ENCODE measurements at places on chromosomes 11 and 22. TPM values are rescaled to one million over a fixed set of nuclear protein-coding genes. Genes with fewer than 3 reads are reported as not detected.

GRCh38 chr11:73200256-73200655, 17.8 kb upstream of the P2RY2 start:
- no peak for DNase-seq

DNA sequence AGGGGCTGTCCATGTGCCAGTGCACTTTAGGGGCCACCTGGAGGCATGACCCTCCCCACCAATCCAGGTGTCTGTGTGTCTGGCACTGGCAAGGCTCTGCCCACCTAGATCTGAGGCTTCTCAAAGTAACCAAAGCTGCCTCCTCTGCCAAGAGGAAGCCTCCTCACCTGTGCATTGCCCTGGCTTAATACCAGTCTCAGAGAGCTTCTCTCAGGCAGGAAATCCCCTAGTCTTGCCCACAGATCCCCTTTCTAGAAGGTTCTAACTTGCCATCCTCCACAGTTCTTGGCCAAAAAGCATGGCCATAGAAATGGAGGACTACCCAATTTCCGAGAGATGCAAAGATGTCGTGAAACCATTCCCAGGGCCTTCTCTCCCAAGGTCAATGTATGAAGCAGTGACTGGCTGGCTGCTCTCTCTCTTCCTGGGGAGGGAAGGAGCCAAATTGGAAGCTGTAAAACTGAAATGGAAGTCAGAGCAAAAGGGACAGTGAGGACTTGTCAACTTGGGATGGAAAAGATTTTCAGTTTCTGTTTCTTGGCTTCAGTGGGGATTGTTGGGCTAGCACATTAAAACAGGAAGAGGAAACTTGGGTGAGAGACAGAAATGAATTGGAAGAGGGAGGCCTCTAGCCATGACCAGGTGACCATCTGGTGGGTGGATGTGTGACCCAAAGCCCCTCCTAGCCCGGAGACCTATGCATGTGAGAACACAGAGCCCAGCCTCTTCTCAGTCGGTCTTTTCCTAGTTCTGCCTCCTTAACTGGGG, 68.8 kb downstream of the PRDM11 start:
- no peak for DNase-seq

DNA sequence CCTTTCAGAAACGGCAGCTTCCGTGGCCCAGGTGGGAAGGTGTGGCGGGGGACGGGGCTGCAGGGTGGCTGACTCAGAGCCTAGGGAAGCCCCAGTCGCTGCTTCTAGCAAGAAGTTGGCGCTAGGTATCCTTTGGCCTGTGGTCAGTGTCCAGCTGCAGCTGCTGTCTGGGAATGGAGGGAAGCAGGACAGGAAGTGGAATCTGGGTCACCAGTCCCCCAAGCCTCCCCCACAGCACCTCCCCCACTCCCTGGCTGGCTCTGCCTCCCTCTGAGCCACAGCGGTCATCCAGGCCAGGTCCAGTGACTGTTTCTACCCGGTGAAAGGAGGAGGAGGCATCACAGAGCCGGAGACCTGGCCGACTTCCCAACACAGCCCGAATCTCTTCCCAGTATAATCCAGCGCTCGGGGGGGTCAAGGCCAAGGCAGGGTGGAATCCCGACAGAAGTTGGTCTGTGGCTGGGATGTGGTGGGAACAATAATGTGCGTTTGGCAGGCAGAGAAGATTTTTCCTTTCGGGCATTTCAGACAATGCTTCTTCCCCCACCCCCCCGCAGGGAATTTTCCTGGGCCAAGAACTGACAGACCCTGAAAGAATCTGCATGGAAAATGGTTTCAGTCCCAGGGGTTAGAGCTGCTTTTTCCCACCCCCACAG, 45.1 kb downstream of the C11orf96 start:
- DNase-seq = peak; percentile 82

GRCh38 chr11:110338684-110339083, 42.3 kb upstream of the RDX start:
- no peak for DNase-seq

DNA sequence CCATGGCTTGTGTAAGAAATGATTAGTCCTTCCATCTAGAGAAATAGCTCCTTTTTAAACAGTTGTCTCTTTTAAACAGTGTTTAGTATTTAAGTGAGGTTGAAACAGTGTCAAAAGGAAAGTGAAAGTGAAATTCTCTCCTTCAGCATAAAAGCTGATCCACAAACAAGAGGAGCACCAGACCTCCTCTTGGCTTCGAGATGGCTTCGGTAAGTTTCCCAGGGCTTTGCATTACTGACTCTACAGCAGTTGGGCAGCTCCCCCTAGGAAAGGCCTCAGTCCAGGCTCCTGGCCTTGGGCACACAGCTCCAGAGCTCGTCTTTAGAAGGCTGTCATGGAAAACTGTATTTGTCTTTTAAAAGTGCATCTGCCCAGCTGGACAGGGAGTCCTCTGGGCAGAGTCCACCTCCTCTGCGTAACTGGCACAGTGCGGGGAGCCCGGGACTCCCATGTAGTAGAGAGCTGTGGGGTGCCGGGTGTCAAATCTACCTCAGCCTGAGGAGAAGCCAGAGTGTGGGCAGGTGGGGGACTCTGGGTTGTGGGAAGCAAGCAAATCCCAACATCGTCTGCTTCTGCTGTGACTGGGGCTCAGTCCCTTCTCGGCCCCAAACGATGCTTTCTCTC, at the start of gene PLAAT4:
Gene PLAAT4 (plus strand): TSS at position 140 of the 624 bp plus-strand sequence. CDS start 61 bp downstream, at position 201.
- peak; percentile 33 for DNase-seq

DNA sequence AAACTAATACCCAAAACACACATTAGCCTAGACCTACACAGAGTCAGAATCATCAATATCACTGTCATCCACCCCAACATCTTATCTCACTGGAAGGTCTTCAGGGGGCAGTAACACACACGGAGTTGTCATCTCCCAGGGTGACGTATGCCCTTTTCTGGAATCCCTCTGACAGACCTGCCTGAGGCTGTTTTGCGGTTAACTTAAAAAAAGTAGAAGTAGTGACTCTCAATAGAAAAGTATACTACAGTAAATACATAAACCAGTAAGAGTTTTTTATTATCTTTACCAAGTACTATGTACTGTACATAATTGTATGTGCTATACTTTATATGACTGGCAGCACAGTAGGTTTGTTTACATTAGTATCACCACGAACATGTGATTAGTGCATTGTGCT, 80.5 kb downstream of the PGR start:
- DNase-seq = no peak

DNA sequence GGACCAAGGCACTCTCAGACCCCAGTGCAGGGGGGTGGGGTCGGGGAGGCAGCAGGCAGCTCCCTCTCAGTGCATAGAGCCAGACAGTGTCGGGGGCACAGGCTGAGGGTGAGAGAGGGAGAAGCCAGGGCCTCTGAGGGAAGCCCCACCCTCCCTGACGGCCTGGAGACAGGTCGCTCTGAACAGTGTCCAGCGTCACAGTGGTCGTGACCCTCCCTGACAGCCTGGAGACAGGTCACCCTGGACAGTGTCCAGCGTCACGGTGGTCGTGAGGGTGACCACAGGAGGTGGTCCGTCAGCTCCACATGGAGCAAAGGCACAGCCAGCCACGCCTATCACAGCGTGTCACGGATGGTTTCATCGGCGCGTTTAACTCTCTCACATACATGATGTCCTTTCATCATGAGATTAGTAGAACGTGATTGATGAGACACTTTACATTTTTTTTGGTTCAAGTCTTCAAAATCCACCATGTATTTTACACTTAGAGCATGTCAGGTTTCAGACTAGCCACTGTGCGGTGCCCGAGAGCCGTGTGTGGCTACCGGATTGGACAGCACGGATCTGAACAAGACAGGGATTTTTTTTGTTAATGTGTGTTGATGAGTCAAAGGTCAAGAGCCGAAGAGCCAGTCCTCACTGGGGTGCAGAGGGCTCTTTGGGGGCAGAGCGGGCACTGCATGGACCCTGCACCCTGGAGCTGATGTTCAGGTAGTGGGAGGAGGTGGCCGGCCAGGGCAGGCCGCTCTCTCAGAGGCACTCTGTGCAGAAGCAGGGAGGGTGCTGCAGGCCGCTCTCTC, 23.9 kb upstream of the PANX2 start:
- DNase-seq = peak; percentile 40

Gene TUT1
- 18.8 TPM for total RNA-seq

- DNase-seq = no peak
Measured at GRCh38 chr11:34029176-34029575, 22.4 kb upstream of the CAPRIN1 start.

DNA sequence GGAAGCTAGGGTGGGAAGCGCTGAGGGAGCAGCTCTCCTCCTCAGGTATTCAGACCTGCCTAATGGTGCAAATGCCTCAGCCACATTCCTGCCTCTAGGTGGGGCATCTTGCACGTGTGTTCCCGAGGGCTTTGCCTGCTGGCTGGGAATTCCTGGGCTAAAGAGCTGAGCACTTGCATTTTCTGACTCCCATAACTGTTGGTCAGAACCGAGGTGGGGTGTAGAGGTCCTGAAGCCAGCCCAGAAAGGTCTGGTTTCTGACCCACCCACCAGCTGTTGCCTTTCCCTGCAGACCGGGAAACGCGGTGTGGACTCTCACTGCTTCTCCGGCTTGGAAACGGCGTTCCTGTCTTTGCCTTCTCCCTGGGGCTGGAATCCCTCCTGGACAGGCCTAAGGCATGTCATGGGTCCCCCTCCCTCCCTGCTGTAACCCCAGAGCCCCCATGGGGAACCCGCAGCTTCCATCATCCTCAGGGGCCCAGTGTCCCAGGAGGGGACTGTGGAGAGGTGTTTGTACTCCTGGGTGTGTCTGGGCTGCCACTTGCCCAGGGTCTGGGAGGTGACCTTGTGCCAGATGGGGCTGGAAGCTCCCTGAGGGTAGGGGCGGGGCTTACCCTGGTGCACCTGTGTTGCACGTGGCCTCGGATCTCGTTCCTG, 24.0 kb upstream of the SMIM38 start:
- peak; percentile 66 for DNase-seq

- DNase-seq = no peak
Measured at GRCh38 chr11:121802542-121802941, 313.5 kb downstream of the BLID start.

DNA sequence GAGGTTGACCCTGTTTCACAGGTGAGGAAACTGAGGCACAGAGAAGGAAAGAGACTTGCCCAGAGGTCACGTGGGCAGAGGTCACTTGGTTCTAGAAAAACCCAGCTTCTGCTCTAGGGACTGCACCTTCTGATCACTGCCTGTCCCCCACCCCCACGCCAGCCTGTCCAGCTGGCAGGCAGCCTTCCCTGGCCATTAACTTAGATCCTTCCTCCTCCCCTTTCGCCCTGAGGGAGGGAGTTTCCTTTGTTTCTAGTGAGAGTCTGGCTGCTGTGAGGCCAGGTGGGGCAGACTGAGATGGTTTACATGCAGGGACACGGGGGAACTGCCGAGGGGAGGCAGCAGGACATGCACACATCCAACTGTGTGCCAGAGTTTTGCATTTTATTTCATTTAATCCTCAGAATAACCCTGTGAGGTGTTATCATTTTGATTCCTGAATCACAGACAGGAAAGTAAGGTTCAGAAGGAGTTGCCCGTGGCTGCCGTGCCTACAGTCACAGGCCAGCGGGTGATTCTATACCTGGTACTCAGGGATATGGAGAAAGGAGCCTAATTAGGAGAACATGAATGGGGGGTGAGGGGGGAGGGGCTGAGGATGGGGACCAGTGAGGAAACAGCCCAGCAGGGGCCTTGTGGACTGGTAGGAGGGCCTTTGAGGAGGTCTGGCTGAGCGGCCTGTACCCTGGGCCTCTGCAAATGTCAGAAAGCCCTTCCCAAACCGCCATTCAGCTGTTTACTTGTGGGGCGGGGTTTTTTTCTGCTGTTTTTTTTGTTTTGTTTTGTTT, 3.4 kb downstream of the FAM83F start:
- DNase-seq = no peak

DNA sequence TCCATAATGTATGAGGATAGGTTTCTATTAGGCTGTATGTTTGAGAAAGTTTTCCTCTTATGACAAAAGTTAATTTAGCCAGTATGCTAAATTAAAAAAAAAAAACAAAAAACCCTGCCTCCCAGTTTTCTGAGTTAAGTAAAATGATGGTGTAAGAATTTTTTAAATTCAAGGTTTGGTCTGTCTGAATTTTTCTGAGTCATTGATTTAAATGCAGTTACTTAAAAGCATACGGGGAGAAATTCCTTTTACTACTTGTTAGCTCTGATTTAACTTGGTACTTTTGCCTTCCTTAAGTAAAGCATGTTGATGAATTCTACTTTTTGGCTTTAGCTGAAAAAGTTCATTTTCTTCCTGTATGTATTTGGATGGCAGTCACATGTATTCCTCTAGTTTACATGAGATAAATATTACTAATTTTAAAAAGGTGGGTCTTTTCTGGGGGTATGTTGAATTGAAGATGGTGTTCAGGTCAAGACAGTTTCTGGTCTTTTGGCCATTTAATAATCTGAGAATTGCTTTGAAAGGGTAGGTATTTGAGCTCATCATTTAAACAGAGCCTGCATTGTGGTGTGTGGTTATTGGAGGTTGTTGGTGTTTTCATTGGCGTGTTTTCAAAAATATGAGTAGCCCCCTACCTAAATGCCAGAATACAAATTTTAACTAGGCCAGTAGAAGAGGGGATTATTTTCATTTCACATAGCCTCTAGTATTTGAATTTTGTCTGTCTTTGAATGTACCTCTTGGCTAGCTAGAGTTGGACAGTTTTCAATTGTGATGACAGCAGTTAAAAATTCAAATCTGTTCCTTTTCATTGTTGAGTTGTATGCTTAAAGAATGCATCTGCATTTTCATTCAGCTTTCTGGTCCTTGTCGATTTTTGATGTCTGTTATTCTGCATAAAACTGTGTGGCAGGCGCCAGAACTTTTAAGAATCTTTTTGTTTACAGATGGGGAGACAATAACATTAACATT, 64.7 kb downstream of the MTMR3 start:
- DNase-seq = no peak

- no peak for DNase-seq
Measured at GRCh38 chr11:35491231-35491871, 34.1 kb downstream of the PAMR1 start.

DNA sequence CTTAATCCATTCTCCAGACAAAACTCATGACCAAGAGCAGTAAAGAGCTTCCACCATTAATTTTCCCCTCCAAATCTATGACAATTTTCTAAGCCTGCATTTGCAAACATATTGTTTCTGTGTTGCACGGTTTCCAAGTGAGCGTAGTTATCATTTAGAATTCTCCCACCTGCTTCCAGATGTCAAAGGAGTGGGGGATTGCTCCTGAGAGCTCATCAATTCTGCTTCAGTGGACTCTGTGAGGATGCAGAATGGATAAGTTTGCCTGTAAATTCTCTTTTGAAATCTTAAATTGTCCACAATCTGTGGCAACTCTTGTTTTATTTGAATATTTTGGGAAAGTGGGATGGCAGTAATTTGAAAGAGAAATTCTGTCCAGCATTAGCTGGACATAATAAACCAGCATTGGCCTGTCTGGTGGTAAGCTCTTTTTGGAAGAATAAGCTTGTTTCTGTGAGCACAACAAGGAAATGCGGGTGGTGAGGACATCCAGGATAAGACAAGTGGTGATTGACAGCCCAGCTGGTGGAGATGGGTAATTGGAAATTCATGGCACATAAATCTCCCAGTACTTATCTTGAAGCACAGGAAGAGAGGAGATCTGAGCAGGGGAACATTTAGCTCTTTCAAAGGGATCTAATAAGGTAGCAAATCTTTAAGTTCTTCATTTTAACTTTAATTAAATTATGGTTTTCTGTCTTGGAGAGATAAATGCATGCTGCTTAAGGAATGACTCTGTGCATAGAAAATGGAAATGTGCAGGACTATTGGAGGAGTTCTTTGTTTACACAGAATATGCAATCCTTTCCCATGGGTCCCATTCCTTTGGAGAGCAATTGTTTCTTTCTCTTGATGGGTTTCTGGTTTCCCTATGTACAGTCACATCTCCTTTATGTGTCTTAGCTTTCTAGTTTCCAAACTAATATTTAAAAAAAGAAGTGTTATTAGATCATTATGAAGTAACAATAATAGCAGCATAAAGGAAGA, 73.2 kb downstream of the FAT3 start:
- DNase-seq = no peak
